Stimulated activated CD4-positive, alpha-beta T cell treated with anti-CD3 and anti-CD28 coated beads, TNF-alpha, amount 100 ng/mL, for 24 hours (primary cell): ENCODE measurements at places on chromosomes 5 and 9.

GRCh38 chr5:160685219-160685618 is 166.8 kb downstream of the ATP10B start:
- DNase-seq = no peak

DNA sequence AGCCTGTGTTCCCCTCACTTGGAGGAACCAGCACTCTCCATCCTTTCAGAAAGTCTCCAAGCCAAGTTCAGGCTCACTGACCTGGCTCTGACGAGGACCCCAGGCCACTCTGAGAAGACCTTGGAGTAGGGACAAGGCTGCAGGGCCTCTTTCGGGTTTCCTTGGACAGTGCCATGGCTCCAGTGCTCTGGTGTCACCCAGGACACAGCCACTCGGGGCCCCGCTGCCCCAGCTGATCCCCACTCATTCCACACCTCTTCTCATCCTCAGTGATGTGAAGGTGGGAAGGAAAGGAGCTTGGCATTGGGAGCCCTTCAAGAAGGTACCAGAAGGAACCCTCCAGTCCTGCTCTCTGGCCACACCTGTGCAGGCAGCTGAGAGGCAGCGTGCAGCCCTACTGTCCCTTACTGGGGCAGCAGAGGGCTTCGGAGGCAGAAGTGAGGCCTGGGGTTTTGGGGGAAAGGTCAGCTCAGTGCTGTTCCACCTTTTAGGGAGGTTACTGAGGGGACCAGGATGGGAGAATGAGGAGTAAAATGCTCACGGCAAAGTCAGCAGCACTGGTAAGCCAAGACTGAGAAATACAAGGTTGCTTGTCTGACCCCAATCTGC is 4.7 kb upstream of the NUP214 start:
- DNase-seq = no peak

DNA sequence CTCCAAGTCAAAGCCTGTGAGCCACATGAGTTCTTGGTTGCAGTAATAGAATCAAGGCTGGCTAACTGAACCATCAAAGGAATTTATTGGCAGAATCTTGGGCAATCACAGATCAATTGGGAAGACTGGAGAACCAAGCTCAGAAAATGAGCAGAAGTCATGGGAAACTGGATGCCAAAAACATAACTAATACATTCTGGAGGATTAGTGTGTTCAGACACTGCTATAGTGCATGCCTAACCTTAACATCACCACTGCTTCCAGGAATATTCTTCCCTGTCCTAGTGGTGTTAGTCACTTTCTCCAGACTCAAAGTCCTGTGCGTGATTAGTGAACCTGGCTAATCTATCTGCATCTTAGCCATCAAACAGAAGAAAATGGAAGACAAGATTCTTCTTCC is 843.7 kb downstream of the EFNA5 start:
- DNase-seq = no peak

DNA sequence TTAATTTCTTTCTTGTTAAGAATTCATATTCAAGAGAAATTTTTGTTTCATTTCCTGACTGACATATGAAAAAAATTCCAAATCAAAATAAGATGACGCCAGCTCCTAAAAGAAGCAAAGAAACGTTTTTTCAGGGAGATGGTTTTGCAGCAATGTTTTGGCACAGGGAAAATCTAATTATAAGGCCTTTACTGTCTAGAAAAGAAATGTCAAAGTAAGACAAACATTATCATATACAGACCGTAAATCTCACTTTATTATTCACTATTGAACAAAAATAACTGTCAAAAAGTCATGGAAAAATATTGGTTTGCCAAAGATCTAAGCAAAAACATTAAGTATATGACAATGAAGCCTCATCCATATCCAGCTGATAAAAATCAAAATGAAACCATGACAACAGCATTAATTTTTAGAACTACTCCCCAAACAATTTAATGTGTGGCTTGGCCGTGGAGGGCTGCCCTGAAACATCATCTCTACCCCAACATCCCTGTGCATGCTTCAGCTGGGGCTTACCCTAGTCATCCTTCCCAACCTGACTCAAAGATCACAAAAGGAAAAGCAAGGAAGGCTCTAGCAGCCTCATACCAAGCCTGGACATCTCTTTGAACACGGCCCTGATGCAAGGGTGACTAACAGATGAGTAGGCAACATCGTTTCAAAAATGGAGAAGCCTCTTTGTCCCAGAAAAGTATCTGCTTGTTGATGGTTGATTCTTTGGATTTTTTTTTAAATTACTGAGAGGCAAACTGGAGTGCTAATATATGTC is 95.6 kb downstream of the ARSB start:
- DNase-seq = no peak

GRCh38 chr9:88535226-88536022 is 446 bp downstream of the NXNL2 start:
- no peak for DNase-seq

GRCh38 chr9:2810420-2811075 is 33.3 kb downstream of the PUM3 start:
- DNase-seq = no peak

DNA sequence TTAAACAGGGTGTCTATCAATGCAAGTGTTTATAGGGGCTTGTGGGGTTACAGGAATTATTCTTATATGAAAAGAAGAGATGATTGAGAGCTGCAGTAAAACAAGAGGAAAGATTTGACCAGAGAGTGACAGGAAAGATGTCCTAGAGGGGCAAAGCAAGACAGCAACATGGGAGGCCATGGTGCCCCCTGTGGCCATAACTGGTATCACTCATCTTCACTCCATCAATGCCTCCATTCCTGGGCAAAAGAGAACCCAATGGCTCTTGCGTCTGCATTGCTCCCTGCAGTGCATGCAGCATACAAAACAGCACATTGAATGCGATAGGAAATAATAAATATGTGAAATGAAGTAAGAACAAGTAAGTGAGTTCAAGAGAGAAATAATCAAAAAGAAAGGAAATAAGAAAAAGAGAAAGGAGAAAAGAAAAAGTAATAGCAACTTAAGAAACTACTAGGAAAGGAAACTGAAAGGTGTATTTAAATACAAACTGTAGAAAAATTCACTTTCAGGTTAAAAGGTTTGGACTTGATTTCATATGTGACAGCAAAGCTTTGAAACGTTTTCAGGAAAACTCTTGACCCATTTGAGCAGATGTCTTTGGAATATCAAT is 206.6 kb downstream of the SEMA5A start:
- DNase-seq = no peak

GRCh38 chr9:33287087-33287490 is 3.2 kb upstream of the NFX1 start:
- peak; percentile 27 for DNase-seq

GRCh38 chr9:33113799-33114547 is 37.5 kb upstream of the SMU1 start:
- DNase-seq = no peak

DNA sequence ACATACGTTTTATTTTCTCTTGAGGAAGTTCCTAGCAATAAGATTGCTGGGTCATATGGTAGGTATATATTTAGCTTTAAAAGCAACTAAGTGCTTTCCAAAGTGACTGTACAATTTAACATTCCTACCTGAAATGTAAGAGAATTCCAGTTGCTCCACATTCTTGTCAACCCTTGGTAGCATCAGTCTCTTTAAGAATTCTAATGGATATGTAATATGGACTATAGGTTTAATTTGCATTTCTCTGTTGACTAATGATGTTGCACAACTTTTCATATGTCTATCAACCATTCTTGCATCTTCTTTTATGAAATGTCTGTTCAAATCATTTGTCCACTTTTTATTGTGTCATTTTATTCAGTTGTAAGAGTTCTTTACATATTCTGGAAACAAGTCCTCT is 6.7 kb upstream of the RASEF start:
- no peak for DNase-seq

DNA sequence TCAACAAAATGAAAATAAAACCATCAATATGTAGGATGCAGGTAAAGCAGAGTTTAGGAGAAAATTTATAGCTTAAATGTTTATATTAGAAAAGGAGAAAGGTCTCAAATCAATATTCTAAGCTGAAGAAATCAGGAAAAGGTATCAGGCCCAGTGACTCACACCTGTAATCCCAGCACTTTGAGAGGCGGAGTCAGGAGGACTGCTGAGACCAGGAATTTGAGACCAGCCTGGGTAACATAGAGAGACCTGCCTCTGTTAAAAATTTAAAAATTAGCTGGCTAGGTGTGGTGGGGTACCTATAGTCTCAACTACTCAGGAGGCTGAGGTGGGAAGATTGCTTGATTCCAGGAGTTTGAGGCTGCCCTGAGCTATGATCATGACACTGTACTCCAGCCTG is 32.2 kb downstream of the CCDC69 start:
- no peak for DNase-seq

DNA sequence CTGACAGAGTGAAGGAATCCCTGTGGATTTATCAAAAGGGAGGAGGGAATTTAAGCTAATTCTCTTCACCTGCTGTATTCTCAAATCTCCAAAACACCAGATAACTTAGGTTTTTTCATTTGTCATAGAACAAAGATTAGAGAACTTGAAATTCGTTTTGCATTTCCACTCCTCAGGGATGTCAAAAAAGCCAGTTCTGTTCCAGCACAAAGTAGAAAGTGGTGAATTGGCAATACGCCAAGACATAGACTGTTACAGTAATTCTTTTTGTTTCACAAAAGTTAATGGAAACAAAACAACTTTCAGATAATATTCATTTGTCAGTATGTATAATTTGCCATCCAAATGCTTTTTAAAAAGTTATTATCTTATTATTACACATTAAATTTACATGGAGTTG is 15.0 kb downstream of the S1PR3 start:
- no peak for DNase-seq

GRCh38 chr5:151451626-151452520 is 4.5 kb downstream of the SLC36A1 start:
- DNase-seq = no peak

DNA sequence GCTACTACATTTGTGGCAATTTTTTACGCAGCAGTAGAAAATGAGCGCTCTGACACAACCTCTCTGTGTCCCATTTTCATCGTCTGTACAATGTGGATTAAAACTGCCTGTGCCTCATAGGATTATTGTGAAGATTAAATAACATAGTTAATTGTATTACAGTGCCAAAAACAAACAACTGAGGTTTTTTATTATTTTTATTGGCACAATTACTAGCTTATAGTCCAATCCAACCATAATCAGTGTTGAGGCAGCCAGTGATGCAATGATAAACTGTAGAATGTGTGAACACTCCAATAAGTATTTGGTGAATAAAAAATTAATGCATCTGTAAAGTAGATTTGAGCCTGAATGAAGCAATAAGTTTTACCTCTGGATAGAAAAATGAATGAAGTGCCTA is 588.3 kb downstream of the DNAH5 start:
- DNase-seq = no peak

GRCh38 chr5:139688751-139689372 is 40.7 kb downstream of the CXXC5 start:
- no peak for DNase-seq

DNA sequence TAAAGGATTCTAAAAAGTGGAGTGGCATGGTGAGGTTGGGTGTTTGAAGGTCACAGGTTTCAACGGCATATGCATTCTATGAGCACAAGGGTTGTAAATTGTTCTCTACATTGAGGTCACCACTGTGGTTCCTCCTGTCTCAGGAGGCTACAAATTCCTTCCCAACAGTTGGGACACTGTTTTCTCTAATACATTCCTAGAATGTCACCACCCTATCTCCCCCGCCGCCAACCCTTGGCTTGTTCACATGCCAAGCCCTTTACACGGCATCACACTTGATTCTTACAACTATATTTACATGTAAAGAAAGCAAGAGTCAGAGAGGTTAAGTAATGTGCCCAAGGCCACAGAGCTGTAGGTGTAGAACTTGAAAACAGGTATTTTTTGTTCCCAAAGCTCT is 315.1 kb downstream of the RAB3C start:
- DNase-seq = no peak

DNA sequence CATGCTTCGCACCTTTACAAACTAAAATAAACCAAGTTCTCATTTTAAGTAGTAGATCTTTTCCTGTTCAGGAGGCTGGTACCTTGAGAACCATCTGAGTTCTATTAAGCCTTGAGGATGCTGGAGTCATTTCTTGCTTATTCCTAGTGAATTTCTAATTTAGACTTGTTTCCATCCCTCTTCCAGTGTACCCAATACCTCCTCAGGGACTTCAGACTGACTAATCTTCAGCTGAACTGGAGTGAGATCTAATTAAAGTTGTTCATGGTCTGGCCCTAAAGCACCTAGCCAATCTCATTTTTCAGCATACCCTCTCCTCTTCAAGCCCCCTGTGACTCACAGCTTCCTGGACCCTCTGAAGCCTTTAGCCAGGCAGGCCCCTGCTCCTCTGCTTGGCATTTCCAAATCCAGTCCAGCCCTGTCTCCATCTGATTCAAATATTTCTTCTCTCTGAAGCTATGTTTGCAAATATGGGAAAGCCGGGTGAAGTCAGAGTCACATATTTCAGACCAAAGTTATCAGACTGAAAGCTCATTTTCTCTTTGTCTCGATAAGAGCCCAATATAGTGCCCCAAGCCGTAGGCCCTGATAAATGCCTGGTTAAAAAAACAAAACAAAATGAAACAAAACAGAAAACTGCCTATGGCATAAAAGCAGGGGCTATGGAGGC is 19.4 kb upstream of the TNFSF15 start:
- no peak for DNase-seq

- DNase-seq = no peak
Observed at GRCh38 chr9:103355000-103355399, 359.9 kb downstream of the CYLC2 start.

DNA sequence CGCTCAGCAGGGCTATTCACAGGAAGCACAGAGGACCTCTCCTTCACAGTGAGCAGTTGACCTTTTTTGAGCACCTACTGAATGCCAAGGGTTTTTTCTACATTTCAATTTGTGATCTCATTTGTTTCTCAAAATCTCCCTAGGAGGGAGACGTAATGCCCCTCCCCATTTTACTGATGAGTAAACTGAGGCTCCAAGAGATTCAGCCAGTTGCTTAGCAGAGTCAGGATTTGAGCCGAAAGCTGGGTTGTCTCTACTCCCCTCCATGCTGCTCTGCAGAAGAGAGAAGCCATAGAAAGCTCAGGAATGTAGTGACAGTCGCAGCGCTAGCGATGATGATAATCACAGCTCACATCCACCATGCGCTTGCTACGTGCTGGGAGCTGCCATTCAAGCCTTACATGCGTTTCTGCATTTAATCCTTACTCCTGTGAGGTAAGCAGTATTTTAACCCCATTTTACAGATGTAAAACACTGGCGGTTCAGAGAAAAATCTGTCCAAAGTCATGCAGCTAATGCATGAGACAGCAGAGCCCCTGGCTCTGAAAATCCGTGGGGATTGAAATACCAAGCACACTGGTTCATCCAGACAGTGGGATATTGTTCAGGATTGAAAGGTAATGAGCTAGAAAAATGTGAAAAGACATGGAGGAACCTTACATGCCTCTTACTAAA is 33.8 kb downstream of the ERGIC1 start:
- DNase-seq = no peak

DNA sequence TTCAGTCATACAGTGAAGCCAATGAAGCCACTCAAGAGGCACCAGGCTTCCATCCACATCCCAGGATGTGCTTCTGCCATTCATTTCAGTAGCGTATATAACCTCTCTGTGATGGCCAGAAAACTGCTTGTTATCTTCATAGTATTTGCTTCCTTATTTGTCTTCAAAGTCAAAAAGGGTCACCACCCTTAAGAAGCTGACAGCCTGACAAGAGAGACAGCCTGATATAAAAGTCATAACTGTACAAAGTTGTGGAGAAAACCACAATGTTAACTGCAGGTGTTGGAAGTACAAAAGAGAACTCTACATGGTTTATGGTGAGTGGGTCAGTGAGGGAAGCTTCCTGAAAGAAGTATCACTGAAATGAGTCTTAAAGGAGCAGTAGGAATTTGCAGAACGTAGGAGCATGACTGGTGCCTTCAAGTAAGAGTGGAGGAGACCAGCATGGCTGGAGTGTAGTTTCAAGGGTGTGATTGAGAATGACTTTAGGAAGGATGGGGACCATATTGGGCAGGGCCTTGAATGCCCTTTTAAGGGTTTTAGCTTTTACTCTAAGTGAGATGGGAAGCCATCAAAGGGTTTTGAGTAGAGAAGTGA is 33.7 kb downstream of the NIM1K start:
- DNase-seq = no peak
